ENCODE measurements at places on chromosomes 3 and 15. TPM values are rescaled to one million over a fixed set of nuclear protein-coding genes. Genes with fewer than 3 reads are reported as not detected.

Gene RTP4
- total RNA-seq = 0.79 TPM

Gene STAC
- 12.6 TPM for total RNA-seq

Gene BFSP2
- not detected for total RNA-seq

- no peak for DNase-seq
These were observed 8.7 kb downstream of the KIF7 start for GRCh38 chr15:89646416-89647141.

GRCh38 chr3:87691109-87691508 lies 367.7 kb downstream of the CGGBP1 start:
- no peak for DNase-seq

GRCh38 chr3:188476935-188477334 lies 323.0 kb downstream of the LPP start:
- DNase-seq = no peak

DNA sequence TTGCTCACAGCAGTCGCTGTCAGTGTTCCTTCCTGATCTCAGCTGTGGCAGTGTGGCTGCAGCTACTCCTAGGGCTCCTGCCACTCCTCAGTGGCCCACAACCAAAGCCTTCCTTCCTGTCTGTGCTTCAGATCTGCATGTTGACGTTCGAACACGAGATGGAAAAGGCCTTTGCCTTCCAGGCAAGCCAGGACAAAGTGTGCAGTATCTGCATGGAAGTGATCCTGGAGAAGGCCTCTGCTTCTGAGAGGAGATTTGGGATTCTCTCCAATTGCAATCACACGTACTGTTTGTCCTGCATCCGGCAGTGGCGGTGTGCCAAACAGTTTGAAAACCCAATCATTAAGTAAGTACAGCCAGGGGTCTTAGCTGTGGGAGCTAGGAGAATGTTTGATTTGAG lies 17.8 kb downstream of the MKRN2 start:
- DNase-seq = no peak

DNA sequence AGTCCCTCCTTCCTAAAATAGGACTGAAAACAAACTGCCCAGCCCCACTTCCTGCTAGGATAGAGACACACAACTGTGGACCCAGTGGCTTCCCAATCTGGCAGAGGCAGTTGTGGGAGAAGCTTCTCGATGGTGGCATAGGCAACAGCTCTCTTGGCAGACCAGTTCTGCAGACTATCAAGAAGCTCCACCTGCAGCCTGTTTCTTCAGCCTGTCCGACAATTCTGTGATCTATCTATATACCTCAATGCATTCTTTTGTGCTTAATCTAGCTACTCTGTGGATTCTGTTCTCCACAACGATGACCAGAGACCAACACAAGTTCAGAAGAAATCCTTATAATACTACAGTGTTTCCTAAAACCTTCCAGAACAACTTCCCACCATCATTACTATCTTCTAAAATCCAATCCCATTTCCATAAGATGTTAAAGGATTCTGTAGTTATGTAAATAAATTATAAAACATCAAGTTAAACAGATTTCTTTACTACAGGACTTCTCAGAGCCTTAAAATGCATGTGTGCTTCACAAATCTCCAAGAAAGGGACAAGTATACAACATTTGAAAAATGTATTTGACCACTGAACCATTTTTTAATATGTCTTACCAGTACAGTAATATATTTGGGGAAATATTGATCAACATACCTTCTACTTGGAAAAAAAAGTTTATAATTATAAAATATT lies 57.7 kb downstream of the IGF2BP2 start:
- no peak for DNase-seq

DNA sequence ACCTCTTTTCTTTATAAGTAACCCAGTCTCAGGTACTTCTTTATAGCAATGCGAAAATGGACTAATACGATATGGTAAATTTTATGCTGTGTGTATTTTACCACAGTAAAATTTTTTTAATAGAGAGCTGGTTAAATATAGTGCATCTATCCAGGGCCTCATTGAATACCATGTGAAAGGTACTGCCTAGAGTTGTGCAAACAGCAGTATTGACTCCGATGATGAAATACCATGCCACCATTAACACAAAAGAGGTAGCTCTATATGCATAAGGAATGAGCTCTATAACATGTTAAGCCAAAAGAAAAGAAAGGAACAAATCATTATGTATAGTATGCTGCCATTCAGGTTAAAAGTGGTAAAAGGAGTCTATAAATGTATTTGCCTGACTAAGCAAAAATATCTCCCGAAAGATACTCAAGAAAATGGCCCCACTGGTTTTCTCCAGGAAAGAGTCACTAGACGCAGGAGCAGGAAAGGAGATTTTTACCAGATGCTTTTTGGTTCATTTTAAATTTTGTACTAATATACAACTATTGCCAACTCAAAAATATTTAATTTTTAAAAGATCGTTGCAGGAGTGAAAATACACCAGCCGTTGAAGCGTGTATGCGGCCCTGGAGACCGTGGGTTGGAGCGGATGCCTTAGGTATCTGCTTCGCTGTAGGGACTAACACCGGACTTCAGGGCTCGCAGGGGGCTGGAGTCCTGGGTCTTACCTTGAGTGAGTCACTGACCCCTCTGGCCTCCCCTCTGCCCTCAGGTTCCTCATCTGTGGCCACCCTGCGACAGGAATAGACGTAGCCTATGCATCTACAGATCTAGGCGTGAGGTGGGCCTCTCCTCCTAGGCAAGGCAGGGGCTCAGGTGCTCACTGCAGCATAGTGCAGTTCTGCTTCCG lies 120.1 kb downstream of the CHSY1 start:
- no peak for DNase-seq

- DNase-seq = no peak
These were observed 69.0 kb downstream of the RBM6 start for GRCh38 chr3:50008931-50009330.

DNA sequence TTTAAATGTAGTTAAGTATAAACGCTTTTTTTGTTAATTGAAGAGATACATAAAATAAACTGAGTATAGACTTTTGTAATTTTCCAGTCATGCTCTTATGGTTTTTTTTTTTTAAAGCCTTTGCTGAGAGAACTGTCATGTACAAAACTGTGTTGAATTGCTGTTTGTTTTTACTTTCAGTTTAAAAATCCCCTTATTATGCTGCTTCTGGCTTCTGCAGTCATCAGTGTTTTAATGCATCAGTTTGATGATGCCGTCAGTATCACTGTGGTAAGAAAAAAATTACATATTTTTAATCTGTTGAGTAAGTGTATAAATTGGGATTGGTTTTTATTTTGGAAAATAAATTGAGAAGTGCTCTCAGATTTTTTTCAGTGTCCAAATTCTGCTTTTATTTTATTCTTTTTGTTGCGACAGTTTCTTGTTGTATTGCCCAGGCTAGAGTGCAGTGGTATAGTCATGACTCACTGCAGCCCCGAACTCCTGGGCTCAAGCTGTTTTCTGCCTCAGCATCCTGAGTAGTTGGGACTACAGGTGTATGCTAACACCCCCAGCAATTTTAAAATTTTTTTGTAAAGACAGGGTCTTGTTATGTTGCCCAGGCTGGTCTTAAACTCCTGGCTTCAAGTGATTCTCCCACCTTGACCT lies 40.7 kb downstream of the ATP2C1 start:
- DNase-seq = no peak

Measured in skin of body (tissue), 3 donors.